ENCODE measurements at places on chromosomes 5 and 9.

DNA sequence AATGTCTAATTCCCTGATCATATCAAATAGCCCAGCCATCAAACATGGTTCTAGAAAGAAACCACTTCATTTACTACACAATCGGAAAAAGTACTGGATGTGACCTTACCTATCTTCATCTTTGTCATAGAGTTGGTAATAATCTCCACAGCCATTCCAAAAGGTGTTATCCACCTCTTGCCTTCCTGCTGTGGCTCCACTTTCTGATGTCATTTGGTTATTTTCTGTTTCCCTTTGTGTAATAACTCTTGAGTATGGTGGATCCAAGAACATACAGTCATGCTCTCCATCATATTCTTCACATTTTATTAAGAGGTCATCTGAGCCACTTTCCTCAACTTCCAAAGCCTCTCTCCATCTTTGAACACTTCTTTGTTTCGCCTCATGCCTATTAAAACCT lies 31.7 kb downstream of the PJA2 start:
- DNase-seq = no peak

DNA sequence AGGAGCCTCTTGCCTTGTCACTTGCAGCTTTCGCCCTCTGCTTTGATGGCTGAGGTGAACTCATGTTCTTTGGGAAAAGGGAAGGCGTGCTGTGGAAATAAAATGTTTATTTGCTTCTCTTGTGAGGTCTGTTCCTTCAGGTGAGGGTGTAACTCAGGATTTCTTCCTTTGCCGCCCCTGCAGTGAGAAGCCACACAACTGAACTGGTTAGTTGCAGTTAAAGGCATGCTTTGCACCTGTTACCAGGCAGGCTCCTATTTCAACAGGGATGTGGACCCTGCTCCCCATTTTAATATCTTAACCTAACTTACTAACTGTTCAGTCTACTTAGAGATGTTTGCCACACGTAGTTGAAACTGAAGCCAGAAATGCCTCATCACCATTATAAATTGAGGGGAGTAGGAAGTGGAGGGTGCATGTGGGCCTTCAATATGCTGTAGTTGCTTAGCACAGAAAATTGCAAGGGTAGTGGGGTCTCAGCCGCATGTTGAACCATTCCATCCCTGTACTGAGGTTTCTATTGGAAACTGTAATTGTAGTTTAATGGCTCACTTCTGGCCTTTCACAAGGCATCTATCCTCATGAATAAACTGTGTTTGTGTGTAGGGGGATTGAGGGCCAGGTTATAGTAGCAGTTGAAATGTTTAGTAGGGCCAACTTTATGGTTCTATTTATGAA lies 7.9 kb downstream of the RACK1 start:
- no peak for DNase-seq

- DNase-seq = no peak
Observed at GRCh38 chr5:147804334-147804733, 21.8 kb upstream of the JAKMIP2 start.

- no peak for DNase-seq
Observed at GRCh38 chr9:100013573-100013972, 85.2 kb downstream of the ERP44 start.

- no peak for DNase-seq
Observed at GRCh38 chr5:178392931-178393394, 160.4 kb upstream of the PHYKPL start.

DNA sequence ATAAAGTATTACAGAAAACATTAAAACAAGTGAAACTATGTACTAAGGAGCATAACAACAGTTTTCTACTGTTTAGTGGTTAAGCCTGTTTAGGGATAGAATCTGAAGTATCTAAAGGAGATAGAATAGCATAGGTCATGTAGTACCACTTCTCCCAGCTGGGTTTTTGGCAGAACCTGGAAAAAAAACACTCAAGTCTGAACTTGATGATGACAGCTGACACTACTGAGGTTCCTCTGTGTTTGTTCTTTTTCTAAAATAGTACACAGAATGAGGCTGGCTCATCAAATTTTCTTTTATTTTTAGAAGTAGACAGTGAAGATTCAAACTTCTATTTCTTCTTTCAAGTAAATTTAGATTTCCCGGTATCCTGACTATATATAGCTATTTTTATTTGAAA lies 203.8 kb upstream of the ACO1 start:
- DNase-seq = no peak

GRCh38 chr9:112065806-112066606 lies 109.1 kb downstream of the SUSD1 start:
- DNase-seq = no peak

- DNase-seq = no peak
Observed at GRCh38 chr9:137749511-137749910, 128.1 kb upstream of the CACNA1B start.

- DNase-seq = no peak
Observed at GRCh38 chr5:55857247-55857640, 6.1 kb downstream of the IL31RA start.

DNA sequence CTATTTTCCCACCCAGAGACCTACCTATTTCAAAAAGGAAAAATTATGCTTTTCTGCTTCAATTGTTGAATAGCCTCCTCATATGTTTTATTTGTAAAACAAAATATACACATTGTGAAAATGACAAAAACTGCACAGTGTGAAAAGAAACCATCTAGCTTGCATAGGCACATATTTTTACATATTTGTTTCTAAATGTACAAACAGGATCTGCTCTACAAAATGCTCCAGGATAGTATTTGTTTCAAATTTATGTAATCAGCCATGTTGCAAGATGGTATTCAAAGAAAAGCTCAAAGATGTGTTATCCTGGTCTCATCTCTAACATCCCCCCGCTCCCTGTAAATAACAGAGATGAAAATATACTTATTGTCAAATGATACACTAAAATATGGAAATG lies 366.1 kb upstream of the MPDZ start:
- DNase-seq = no peak

GRCh38 chr5:72895758-72896157 lies 60.1 kb upstream of the FCHO2 start:
- DNase-seq = no peak
